ENCODE measurements at places on chromosomes 3 and 15.

DNA sequence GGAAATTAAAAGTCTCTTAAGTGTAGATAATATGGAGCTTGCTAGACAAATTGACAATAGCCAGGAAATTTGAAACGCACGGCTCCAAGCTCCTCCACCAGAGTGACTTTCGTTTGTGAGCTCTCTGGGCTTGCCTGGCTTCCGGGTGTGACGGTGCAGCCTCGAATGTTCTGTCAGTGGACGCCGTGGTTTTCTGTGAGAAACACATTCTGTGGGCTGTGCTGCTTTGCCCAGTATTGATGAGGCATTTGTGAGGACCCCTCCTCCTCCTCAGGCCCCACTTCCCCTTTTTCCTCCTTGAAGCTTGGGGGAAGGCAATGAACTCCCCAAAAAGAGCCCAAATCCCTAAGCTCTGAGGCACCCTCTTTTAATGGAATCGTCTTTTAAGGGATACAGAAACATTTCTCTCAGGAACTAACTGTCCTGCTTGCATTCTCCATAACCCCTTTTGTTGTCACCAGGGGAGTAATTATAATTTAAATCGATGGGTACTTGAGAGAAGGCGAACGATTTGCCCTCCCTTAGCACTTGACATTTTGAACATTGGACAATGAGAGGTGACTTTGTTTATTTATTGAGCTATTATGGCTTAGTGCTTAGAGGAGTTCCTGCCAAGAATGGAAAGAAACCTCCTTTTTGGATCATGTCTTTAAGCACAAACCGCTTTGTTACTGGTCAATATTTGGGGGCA is 40.8 kb downstream of the POLR2M start:
- no peak for DNase-seq

GRCh38 chr3:143242101-143242500 is 122.5 kb downstream of the CHST2 start:
- no peak for DNase-seq

GRCh38 chr3:112769286-112769978 is 77.2 kb downstream of the CD200R1L start:
- no peak for DNase-seq

DNA sequence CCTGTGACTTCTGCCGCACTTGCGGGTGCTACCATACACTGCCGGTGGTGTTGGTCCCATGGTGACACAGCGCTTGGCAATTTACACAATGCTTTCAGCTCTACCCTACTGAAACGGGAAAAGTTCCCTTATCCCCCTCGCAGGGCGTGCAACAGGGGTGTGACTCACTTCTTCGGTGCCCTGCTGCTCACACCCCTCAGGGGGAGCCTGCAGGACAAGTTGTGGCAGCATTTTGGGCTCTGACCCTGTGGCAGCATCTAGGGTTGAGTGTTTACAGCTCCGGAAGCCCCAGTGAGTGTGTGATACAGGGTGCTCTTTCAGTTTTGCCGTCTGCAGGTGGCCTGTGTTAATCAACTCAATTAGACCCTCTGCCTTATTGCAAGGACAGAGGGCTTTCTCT is 324.7 kb upstream of the RGMA start:
- no peak for DNase-seq

- DNase-seq: no peak
These were observed 438.2 kb upstream of the PROK2 start for GRCh38 chr3:72223116-72223515.

DNA sequence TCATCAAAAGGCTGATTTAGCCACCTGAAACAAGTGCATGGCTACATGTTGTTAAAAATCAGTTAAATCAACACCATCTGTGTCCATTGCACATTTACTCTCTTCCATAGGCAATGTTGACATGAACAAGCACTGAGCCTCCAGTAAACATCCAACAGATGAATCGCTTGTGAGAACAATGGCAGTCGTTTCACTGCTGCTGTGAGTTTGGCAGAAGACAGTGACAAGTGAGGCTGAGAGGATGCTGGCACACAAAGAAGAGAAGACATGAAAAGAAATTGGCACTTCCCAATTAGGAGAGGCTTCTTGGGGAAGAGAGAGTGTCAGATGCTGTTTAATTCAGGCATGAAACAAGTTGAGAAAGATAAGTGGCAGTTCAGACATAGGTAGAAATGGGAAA is 227.4 kb upstream of the STT3B start:
- DNase-seq: no peak

- peak; percentile 75 for DNase-seq
These were observed 41.0 kb downstream of the AQP9 start for GRCh38 chr15:58179206-58179605.

- DNase-seq: no peak
These were observed 5.8 kb downstream of the ZNF80 start for GRCh38 chr3:114231616-114232015.

GRCh38 chr3:131324923-131325322 is 56.7 kb upstream of the NUDT16 start:
- DNase-seq: no peak

- no peak for DNase-seq
These were observed 5.4 kb downstream of the ANKRD63 start for GRCh38 chr15:40277471-40277870.

- DNase-seq: no peak
These were observed 182.3 kb upstream of the NDN start for GRCh38 chr15:23869396-23869795.

DNA sequence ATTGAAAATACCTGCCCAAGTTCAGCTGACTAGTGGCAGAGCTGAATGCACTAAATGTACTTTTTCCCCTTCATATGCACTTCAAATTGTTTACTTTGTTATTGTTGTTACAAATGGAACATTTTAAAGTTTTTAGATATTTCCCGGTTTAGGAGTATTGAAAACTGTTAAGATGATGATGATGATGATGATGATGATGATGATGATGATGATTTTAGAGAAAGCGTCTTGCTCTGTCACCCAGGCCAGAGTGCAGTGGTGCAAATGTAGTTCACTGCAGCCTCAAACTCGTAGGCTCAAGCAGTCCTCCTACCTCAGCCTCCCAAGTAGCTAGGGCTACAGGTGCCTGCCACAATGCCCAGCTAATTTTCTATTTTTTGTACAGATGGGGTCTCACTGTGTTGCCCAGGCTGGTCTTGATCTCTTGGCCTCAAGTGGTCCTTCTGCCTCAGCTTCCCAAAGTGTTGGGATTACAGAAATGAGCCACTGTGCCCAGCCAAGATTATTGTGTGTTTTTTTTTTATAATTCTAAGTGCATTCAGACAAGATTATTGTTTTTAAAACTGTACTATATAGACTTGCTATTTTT is 45.9 kb upstream of the SLC22A13 start:
- DNase-seq: no peak

DNA sequence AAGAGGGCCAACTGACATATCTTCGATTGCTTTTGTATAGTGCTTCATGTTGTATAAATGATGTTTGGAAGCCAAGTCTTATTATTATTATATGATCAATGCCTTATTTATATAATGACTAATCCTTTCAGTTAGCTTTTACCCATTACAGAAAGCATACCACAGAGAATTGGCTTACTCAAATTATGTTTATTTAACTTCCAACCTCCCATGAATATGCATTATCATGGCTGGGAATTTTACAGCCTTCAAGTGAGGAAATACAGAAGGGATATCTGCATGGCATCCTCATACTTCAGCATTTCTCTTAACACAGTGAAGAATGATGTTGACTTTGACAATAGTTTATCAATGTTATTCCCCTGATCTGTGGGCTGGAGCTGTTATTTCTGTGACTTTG is 225.9 kb upstream of the GAP43 start:
- no peak for DNase-seq

GRCh38 chr3:140902791-140903190 is 38.8 kb upstream of the SLC25A36 start:
- no peak for DNase-seq

DNA sequence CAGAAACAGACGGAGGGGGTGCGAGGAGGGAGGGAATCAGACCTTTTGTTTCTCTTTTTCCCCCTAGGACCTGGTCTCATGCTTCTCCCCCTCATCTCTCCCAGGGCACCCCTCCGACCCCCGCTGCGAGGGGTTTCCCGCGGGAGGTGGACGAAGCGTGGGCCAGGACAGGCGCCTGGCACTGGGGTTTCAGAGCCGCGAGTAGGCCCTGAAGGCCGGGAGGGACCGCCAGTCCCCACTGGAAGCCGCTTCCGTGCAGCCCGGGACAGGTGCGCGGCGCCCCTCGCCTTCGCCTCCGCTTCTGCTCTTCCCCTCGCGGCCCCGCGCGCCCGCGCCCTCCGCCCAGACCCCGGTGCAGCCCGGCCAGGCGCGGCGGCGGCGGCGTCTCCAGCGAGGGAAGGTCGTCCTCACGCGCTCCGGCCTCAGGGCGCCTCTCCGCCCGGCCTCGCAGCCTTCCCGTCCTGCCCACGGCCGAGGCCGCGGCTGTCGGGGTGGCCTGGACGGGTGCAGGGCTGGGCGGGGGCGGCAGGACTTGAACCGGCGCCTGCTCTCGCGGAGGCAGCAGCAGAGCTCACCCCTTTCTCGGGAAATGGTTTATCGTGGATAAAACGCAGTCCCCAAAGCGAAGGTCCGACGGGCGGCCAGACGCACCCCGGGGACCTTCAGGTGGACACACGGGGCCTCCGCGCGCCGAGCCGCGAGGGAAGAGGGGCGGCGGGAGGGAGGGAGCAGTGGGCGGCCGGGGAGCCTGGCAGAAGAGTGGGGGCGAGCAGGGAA is 31.5 kb upstream of the ADAMTS17 start:
- DNase-seq: no peak

GRCh38 chr3:188296761-188297612 is 143.0 kb downstream of the LPP start:
- peak; percentile 85 for DNase-seq

DNA sequence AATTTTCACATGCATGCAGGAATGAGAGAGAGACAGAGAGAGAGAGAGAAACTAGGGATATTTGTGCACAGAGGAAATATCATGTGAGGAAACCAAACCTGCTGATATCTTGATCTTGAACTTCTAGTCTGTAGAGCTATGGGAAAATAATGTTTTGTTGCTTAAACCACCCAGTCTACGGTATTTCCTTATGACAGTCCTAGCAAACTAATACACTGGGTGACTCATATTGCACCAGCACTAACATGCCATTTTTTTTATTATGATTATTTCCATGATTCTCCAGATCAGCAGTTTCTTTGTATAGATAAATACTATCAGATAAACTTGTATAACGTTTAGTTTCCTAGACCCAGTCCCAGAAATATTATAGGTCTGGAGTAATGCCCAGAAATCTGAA is 1259.0 kb downstream of the ZPLD1 start:
- no peak for DNase-seq

- DNase-seq: no peak
These were observed 41.5 kb downstream of the CRTAP start for GRCh38 chr3:33155301-33155700.

DNA sequence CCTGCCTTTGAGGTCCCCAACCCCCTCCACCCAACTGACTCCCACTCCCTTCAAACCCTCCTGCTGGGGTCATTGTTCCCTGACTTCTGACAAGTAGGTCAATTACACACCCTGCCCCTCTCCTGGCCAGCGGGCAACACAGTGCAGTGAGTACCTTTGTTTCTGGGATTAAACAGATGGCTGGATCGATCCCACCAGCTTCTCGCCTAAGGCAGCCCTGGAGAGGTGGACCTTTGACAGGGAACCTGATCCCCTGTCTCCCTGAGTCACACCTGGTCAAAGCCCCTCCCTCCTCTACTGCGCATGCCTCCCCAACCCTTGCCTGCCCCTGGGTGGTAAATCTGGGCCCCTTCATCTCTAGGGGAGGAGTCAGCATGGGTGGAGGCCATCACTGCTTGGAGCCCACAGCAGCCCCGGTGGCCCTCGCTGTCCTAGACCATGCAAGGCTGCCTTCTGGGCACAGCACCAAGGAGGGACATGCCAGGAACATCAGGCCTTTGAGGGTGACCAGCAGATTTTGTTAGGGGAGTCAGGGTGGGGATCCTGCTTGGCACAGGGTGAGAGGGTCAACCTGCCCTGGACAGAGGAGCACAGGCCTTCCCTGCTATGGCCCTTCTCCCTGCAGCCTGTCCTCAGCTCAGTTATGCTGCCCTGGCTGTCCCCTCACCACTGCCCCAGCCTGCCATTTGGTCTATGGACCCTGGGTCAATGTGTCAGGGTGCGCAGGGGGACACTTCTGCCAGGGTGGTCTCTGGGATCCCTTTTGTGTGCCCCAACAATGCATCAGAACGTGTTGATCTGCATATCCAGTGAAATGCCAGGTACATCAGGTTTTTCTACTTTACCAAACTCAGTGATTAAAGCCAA is 9.8 kb upstream of the PRR23E start:
- DNase-seq: no peak

DNA sequence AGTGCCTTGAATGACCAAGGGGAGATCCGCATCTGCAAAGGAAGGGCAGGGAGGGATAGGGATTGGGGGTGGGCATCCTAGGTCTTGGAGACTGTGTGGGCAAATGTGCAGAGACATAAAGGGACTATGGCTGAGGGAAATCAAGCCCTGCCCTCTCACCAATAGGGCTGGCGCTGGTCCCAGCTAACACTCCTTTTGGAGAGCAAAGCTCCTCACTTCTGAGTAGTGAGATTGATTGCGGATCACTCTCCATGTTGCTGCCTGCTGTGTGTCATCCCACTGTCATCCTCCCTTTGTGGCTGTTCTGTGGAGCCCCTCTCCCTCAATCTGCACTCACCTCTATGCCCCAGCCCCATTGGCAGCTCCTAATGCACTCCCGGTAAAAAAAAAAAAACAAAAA is 2.2 kb upstream of the CELSR3 start:
- no peak for DNase-seq

DNA sequence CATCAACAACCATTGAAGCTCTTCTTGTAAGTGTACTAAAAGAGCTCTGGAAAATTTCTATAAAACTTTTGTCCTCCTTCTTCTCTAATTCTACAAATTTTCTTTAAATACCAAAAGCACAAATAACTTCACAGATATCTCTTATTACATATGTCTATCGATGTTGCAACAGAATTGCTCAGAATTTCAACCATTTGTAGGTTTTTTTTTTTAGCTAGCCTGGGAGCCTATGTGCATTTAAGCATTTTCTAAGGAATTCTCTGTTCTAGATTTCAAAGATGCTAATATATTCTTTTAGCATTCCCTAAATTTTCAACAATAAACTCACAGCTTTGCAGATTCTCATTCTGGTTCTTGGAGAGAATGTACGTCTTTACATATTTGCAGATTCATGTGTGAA is 774.3 kb upstream of the NR2F2 start:
- no peak for DNase-seq

DNA sequence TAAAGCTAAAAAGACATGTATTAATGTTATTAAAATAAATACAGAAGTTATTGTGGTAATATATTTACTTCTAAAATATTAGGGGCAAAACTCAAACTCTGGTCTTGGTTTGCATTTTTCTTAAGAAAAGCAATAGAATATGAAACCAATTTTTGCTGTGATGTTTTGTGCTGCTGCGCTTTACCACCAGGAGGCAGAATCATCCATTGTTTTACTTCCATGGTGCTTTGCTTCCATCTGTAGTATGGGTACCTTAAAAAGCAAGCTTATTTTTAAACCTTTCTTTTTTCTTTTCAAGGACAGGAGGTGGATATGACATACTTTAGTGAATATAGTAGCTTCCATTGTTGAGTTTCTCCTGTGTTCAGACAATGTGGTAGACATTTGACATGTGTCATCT is 46.6 kb upstream of the MRPL3 start:
- DNase-seq: no peak

DNA sequence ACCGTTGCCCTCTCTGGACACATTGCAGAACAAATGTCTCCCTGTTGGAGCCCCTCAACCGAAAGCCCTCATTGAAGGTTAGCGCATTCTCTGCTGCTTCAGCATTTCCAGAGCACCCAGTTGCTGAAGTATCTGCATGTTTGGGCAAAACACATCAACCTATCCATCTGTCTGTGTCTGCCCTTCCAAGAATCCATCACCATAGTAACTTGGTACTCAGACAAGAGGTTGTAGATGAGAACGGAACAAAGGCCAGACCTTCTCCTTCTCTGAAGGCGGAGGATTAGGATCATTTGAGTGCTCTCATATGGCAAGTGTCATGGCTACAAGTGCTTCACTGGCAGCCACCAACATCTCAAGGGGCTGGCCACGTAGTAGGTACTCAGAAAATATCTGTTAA is 23.1 kb upstream of the RHO start:
- DNase-seq: no peak

Measured in NCI-H226 (cell line).